ENCODE measurements at places on chromosomes 12 and 14.

DNA sequence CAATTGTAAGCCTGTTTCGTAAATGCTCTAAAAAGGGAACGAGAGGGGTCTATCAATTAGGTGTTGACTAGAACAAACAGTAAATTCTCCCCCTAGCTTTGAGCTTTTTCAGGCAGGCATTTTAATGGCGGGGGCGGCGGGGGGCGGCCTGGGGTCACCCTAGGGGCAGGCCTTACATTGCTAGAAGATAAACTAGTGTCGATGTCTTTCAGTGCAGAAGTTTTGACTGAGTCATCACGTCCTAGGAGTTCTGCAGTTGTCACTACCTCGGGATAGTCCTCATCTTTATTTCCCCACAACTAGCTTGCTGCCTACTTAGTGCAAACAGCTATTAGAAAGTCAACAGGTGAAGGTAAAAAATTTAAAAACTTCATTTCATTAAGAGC lies 1.6 kb downstream of the ATP6V1D start:
- ATAC-seq: no peak

DNA sequence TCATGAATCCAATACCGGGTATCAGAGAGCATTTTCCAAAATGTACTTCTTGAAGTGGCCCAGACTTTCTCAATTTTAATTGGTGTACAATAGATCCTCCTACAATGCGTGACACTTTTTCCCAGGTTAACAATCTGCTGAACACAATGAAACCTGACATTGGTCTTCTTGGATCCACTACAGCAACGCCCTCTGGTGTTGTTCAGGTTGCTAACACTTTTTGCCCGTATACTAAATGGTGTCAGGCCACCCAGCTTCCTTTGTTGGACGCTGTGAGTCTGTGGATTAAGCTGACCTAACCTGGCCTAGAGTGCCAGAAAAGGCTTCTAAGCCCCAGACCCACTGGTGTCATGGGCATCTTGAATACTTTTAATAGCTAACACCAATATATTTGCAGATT lies 89.2 kb downstream of the KCNK10 start:
- no peak for ATAC-seq

DNA sequence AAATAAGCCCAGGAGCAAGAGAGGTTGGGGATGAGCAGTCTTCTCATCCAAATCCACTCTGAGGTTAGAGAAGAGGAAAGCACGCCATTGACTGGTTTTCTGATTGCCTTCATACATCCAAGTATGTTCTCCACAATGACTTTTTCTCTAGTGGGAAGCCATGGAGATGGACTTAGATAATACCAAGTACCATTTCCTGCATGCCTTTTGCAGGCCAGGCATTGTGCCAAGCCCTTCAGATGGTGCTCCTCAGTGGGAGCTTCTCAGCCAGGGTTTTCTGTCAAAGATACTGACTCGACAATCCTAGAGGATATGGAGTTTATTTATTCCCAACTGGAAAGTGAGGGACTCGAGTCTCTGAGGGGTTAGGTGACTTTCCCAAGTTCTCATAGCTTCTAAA lies 218.0 kb downstream of the ZFP36L1 start:
- 0 out of 3 replicates have a peak, but pooled peaks have one; percentile 12 for ATAC-seq

GRCh38 chr12:118166946-118167345 lies 31.0 kb downstream of the PEBP1 start:
- ATAC-seq: no peak

- ATAC-seq: no peak
Measured at GRCh38 chr12:34033628-34034296, 11.5 kb downstream of the ALG10 start.

DNA sequence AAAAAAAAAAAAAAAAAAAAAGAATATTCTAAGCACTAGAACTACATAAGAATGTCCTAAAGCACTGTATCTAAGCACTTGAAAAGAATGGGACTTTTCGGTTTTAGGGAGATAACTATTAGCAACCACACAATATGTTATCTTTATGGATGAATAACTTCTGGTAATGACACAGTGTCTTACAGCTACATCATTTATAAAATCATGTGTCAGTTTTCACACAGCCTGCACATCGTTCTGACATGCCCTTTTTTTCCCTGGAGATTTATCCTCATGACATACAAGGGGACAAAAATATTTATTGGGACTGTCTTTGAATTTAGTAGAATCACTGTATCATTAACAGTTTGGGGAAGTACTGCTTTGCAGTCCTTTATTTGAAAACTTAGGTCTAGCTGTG lies 17.3 kb downstream of the TMEM19 start:
- ATAC-seq: no peak

GRCh38 chr14:102731101-102731870 lies 46.0 kb upstream of the TRAF3 start:
- no peak for ATAC-seq

DNA sequence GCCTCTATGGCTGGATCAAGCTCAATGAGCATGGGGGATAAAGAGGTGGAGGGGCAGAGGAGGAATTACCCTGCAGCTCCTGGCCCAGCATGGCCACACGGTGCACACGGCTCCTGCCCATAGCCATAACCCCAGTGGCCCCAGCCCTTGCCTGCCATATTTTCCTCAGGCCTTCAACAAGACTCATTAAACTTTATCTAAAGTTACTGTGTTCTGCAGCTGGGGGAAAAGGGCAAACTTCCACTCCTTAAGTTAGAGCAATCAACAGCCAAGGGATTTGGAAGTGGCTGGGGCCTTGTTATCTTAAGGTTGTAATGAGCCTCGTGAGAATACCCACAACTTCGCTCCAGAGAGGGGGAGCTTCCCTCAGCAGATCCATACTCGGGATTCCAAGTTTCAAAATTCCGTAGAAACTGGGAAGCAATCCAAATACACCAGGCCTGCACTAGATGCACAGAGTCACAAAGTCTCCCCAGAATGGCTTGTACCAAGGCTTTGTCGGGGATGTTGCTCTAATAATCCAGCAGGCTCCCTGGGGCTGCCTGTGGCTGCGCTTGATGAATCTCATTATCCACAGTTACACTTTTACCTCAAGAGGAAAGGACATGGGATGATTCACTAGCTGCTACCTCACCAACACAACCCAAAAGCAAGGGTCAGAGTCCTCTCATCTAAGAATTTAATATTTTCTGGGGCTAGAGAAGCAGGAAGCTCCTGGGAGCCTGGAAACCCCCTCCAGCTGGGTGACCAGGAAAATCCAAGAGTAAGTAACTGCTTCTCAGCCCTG lies 13.0 kb upstream of the OR6J1 start:
- no peak for ATAC-seq

GRCh38 chr14:100025111-100025510 lies 40.1 kb upstream of the EVL start:
- ATAC-seq: peak; percentile 94

- ATAC-seq: no peak
Measured at GRCh38 chr14:105938055-105938863, 411.9 kb downstream of the TMEM121 start.

DNA sequence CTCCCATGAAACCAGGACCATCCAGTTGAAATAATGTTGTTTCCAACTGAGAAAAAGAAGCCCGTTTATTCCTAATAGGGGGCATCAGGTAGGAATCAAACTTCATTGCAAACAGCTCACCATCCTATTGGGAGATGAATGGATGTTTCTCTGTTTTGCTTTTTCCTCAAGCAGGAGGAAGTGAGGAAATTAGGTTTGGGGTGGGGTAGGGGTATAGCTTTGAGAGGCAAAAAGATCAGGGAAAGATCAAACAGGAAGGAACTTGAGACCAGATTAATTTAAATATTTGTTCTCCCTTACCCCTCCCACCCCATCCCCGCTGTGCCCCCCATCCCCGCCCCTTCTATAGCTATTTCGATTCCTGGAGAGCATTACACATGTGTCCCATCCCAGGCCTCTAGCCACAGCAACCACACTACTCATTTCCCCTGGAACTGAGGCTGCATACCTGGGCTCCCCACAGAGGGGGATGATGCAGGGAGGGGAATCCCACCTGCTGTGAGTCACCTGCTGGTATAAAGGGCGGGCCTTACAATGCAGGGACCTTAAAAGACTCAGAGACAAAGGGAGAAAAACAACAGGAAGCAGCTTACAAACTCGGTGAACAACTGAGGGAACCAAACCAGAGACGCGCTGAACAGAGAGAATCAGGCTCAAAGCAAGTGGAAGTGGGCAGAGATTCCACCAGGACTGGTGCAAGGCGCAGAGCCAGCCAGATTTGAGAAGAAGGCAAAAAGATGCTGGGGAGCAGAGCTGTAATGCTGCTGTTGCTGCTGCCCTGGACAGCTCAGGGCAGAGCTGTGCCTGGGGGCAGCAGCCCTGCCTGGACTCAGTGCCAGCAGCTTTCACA lies at the start of gene IL23A:
Gene IL23A (plus strand): TSS at position 577 of the 850 bp plus-strand sequence. CDS start 161 bp downstream, at position 738.
- ATAC-seq: peak; percentile 8

- peak; percentile 13 for ATAC-seq
Measured at GRCh38 chr12:124914392-124915238, at the start of gene UBC. UBC (minus strand) TSS chr12:124914650; CDS start chr12:124913771, 879 bp downstream.

GRCh38 chr12:103821773-103822172 lies 19.3 kb downstream of the NT5DC3 start:
- peak; percentile 75 for ATAC-seq

DNA sequence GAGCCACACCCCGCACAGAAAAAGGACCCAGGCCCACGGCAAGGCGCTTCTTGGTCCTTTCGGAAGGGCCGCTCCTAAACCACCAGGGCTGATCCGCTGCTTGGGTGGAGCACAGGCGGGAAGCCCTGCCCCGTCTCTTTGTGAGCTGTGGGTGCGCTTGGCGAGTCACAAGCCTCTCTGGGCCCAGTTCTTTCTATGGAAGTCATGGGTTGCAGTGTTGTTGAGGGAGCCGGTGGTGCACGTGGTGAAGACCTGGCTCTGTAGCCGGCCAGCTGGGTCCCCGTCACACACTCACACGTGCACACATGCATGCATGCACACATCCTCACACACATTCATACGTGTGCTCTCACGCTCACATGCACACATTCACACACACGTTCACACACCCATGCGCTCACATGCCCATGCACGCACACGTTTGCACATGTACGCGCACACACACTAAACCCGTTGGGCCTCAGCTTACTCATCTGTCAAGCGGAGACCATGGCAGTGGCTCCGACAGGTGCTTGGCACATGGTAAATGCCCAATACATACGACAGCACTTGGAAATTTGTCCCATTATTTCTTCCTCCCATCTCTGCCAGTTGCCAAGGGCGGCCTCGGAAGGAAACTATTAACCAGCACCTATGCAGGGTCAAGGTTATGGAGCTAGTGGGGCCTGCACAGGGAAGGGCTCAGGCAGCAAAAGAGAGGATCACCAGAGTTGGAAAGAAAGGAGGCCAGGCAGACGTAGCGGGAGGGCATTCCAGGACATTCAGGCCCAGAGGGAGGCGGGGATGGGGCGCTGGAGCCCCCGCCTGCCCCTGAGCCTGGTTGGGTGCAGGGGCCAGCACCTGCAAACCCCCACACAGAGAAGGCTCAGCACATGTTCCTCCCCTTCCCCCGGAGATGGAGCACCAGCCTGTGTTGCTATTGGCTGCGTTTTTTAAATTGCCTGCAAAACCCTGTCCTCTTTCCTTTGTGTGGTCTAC lies 96.9 kb downstream of the SETD3 start:
- no peak for ATAC-seq

DNA sequence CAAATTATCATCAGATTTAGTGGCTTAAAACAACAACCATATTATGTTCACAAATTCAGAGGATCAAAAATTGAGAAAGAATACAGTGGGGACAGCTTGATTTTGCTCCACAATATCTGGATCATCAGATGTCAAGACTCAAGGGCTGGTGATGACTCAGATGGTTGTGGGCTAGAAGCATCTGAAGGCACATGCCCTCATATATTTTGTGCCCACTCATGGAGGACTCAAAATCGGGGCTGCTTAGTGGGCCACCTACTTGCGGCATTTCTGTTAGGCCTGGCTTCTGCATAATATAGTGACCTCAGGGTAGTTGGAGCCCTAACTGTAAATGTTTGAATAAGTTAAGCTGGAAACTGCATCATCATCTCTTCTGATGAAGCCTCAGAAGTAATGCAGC lies 584.5 kb downstream of the SLC16A7 start:
- ATAC-seq: no peak

DNA sequence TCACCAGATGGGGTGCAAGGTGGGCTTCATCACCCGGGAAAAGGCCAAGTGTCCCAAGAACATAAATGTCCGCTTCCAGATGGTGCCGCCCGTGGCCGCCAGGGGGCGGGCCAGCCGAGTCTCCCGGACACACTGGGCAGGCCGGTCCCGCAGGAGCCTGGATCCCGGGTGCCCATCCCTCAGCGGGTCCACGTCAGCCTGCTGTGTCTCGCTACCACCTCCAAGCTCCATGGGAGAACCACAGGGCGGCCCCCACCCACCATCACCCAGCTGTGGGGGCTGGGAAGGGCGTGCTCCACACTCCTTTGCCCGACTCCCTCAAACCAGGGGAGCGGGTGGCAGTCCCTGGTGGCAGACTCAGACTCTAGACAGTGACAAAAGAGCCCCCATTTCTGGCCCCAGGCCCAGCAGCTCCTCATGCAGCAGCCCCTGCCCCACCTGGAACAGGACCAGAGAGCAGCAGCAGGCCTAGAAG lies 22.0 kb upstream of the NUDT14 start:
- peak; percentile 82 for ATAC-seq

DNA sequence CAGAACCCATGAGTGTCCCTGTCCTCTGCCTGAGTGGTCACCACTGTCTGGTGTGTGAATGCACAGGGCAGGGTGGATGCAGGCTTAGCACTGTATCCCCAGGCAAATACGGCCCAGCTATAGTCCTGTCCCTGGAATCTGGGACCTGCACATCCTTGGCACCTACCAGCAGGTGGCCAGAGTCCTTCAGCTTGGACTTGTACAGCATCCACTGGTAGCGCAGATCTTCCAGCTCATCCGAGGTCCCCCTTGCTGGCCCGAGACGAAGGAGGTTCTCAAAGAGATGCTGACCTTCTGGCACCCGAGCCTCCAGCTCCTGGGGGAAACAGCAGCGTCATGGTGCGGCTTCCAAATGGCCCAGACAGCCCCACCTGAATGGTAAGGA lies 83.4 kb downstream of the SYNE3 start:
- ATAC-seq: no peak

DNA sequence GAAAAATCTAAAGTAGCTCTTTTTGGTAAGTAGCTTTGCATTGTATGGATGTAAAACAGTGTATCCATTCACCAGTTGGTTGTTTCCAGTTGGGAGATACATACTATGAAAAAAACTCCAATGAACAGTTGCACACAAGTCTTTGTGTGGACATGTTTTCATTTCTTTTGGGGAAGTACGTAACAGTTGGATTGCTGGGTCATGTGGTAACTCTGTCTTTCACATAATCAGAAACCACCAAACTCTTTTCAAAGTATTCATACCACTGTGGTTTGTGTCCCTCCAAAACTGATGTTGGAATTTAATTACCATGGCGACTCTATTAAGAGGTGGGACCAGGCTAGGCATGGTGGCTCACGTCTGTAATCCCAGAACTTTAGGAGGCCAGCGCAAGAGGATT lies 58.9 kb upstream of the RESF1 start:
- ATAC-seq: no peak

DNA sequence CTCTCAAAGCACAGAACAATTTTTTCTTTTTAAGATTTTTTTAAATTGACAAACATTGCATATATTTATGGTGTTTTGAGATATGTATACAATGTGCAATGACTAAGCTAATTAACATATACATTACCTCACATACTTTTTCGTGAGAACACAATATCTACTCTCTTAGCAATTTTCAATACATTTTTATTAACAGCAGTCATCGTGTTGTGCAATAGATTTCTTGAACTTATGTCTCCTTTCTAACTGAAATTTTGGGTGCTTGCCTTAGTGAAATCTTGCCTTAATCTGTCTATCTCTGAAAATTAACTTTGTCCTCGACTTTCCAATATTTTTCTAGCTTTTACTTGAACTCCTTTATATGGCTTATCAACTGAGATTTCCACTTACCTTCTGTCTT lies 6.8 kb downstream of the OR10A7 start:
- no peak for ATAC-seq

GRCh38 chr12:54749191-54749818 lies 101.1 kb upstream of the DCD start:
- peak; percentile 88 for ATAC-seq

- no peak for ATAC-seq
Measured at GRCh38 chr14:24372701-24373416, 4.9 kb downstream of the NFATC4 start.
